ENCODE measurements at places on chromosomes 4 and X. TPM values are rescaled to one million over a fixed set of nuclear protein-coding genes. Genes with fewer than 3 reads are reported as not detected.

The FTSJ1 gene
- 66.3 TPM for total RNA-seq

The GAGE12H gene
- not detected for total RNA-seq

The PDLIM3 gene
- total RNA-seq = not detected

The NDNF gene
- 0.29 TPM for total RNA-seq

The DCLK2 gene
- total RNA-seq = 0.15 TPM

The UGT2A1 gene
- total RNA-seq = not detected

The CENPE gene
- 35.3 TPM for total RNA-seq

The LRP2BP gene
- total RNA-seq = 0.59 TPM

The ARMCX1 gene
- 0.12 TPM for total RNA-seq

The SPRY1 gene
- total RNA-seq = 17.5 TPM

The NIPAL1 gene
- total RNA-seq = 0.85 TPM

The CLDN22 gene
- total RNA-seq = not detected

The MND1 gene
- 8.2 TPM for total RNA-seq

The AVPR2 gene
- total RNA-seq = not detected

The CCSER1 gene
- not detected for total RNA-seq

The ZNF711 gene
- 0.54 TPM for total RNA-seq
